ENCODE measurements at places on chromosomes 16 and 17.

DNA sequence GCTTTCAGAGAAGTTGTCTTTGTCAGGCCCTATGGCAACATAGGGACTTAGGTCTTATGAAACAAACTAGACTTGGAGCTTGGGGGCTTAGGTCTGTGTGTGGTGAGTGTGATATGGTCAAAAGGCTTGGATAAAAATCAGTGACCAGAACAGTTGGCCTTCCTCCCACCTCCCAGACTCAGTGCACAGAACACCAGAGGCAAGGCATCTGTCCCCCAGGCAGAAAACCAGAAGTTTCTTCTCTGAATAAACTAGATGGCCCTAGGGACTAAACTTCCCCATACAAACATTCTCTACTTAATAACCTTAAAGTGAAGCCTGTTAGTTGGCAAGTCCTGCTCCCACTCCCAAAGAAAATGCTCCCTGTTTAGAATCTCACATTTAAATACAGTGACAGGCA is 39.2 kb upstream of the PMFBP1 start:
- no peak for DNase-seq

DNA sequence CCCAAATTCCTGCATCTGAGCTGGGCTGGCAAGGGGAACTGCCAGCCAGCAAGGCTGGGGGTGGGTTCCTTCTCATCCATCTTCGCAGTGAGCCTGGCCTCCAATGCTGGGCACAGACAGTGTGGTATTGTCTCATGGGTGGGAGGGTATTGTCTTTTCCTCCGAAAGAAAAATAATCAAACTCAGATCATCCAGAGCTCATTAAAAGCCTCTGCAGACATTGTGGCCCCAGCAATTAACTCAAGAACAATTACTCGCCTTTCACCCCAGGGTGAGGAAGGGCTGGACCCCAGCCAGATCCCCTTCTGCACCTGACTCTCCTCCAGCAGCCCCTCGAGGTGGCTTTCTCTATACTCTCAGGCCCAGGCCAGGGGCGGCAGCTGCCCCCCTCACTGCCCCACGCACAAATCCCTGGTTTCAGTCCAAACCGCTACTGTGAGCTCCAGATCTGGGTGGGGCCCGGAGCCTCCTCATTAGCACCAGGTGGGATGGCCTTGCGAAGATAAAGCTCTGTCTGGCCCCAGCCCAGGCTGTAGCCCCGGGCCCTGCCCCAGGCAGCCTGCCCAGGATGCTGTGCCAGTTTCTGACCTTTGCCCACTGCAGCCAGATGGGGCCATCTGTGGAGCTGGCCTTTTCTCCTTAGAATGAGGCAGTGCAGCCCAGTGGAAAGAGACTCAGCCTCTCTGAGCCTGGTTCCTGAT is 2.3 kb upstream of the KRT15 start:
- no peak for DNase-seq

DNA sequence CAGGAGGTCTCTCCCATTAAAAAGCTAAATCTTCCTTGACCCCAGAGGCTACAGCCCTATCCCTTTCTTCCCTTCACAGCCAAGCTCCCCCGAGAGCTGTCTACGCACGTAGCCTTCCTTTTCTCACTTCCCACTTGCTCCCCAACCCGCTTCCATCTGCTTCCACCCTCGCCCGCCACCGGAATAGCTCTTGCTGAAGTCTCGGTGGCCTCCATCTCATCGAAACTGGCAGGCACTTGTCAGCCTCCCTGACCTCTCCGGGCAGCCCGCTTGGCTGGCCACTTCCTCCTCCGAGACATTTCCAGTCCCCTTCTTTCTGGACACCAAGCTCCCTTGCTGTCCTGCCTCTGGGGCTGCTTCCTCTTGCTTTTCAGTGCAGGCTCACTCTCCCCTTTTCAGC is 10.7 kb upstream of the EPOP start:
- DNase-seq, result no peak

GRCh38 chr16:11327277-11328171 is 17.7 kb upstream of the RMI2 start:
- DNase-seq, result no peak

- DNase-seq, result no peak
Measured at GRCh38 chr16:10694830-10695229, at the start of gene TEKT5. TEKT5 (minus strand) TSS chr16:10694930; CDS start chr16:10694873, 57 bp downstream.
